ENCODE measurements at places on chromosomes 4 and X.

DNA sequence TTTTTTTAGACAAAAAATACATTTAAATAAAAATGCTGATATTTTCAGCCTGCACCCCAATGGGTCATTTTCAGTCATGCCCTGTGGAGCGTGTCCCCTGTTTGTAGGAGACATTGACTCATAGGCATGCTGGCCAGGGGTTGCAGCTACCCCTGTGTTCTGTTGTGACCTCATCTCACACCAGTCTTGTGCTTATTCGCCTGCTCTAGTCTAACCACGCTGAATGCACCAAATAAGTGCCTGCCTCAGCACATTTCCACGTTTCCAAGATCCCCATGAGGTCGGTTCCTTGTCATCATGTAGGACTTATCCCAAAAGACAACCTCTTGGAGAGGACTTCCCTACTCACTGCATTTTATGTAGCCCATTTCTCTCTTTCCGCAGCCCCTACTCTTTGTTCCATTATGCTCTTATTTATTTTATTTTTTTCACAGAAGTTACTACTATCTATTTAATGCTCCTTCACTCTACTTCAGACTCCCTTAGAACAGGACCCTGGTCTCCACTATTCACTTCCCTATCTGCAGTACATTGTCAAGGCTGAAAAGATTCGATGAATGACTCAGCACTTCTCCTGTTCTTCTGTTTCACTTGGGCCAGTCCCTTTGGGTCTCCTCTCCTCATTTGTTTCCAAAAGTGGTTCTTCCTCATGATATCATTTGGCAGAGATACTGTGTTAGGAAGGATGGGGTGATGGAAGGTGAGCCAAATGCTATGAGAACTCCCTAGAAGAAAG, 109.7 kb downstream of the MSL3 start:
- no peak for DNase-seq

DNA sequence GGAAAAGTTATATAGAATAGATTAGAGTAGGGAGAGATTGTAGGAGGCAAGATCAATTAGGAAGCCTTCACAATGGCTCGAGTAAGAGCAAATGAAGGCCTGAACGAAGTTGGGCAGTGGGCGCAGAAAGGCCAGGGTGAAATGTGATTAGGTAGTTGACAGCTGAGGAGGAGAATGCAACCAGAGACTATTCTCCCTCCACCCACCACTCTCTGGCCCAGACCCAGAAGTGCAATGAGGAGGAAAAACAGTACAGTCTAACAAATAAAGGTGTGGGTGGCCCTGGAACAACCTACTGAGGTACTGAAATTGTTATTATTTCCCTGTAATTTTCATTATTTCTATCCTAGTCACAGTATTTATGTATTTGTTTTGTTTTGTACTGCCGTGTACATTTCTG, 176.7 kb downstream of the SLC39A8 start:
- DNase-seq, result no peak

DNA sequence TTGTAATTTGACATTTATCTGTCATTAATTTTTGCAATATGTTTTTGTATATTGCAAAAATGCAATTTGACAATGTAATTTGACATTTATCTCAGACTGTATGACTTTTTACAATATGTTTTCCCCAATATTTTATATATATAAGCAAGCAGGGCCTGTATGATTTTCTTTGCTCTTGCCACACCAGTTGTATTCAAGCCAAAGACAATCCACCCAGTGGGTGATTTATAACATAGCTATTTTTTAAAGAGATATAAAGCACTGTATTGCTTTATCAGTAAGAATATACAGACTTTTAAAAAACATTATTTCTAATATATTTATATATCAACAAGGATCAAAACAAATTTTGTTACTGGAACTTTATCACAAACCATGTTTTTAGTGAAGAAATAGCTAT, 47.3 kb downstream of the SLIT2 start:
- no peak for DNase-seq

DNA sequence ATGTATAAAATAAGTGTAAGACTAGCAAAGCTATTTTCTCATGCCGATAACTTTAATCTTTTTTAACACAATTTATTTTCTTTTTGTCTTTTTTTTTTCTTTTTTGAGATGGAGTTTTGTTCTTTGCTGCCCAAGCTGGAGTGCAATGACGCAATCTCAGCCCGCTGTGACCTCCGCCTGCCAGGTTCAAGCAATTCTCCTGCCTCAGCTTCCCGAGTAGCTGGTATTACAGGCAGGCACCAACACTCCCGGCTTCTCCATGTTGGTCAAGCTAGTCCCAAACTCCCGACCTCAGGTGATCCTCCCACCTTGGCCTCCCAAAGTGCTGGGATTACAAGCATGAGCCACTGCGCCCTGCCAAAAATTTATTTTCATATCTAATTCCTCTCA, 164.2 kb upstream of the SLIT2 start:
- DNase-seq, result no peak

- DNase-seq, result no peak
Observed at GRCh38 chr4:163558539-163559044, 64.1 kb downstream of the TMA16 start.

- no peak for DNase-seq
Observed at GRCh38 chr4:89056292-89056952, 563 bp downstream of the FAM13A start.

DNA sequence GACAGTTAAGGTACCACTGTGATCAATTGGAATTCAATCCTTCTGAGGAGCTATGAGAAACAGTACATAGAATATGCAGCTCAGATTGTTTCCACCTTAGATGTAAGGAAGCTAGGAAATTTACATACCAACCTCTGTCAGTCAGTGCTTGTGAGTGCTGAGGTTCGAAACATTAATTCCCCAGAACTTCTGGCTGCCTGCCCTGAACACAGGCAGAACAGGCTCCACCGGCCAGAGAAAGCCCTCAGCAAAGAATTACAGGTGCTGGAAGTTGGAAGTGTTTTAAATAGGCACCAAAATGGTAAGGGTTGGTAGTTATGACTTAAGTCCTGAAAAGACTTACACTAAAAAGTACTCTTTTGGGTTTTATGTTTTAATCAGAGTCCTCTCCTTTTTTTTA, 651.8 kb downstream of the C4orf33 start:
- DNase-seq, result no peak

GRCh38 chr4:138935135-138935807, 80.3 kb upstream of the NOCT start:
- DNase-seq, result no peak

DNA sequence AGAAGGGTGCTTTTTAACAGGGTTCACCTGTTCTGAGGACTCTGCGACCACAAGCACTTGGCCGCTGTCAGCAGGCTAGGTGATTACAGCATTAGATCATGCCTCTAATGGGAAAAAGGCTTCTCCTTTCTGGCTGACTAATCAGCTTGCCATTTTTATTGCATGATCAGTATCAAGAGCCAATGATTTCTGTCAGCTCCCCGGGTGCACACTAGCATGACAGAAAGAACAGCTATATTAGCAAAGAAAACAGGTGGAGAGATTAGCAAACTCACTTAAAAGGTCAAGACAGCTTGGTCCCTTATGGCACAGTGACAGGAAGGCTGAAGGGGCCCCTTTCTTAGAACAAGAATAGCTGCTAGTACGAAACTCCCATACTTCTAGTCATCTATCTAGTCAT, 170.0 kb downstream of the SMIM20 start:
- DNase-seq, result no peak

- DNase-seq, result no peak
Observed at GRCh38 chr4:161003418-161004057, 1160.3 kb downstream of the FSTL5 start.

- DNase-seq, result peak; percentile 23
Observed at GRCh38 chrX:22135994-22136684, 104.0 kb downstream of the PHEX start.

DNA sequence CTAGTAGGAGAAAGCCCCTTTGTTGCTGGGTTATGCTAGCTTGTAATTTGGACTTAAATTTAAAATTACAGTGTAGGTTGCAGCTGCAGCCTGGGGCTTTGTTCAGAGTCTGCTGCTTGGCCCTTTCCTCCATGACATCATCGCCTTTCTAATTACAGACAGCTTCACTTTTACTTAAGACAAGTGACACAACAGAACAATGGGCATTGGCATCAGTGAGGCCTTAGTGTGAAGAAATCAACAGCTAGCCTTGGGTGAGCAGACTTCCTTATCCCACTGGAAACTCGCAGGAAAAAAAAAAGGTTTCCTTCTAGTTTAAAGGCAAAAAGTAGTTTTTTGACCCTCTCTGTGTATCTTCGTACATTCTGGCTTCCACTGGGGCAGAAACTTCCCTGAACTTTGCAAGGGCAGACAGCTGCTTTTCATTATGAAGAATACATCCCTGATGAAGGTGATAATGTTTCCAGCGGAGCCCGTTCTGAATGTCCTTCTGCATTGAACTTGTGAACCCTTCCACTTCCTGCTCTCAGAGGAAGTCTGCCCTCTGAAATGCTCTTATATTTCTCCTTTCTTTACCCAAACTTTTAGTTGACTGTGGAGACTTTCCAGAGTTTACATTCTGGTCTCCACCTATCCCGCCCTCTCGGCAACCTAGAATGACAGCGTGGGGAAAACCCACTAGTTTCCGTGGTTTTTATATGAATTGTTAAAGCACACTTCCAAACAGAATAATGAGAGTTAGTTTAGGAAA, 123.2 kb upstream of the FAM9C start:
- no peak for DNase-seq

DNA sequence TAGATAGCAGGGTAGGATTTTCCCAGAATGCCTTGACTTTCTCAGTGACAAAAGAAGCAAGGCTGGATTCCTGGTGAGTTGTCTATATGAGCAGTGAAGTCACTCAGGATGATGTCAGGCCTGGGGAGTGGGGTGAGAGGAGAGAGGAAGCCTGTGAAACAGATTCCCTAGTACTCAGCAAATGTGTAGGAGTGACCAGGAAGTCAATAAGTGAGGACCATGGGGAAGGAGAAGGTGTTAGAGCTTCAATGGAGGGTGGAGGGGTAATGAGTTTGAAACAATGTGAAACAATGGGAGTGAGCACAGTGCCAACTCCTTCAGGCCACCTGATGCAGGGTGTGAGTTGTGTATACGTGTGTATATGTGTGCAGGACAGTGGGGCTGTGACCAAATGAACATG, 2.4 kb upstream of the SLC9A6 start:
- no peak for DNase-seq

- no peak for DNase-seq
Observed at GRCh38 chrX:13050151-13050550, 5.7 kb upstream of the FAM9C start.

- peak; percentile 51 for DNase-seq
Observed at GRCh38 chr4:148795156-148795864, 353.1 kb upstream of the NR3C2 start.

DNA sequence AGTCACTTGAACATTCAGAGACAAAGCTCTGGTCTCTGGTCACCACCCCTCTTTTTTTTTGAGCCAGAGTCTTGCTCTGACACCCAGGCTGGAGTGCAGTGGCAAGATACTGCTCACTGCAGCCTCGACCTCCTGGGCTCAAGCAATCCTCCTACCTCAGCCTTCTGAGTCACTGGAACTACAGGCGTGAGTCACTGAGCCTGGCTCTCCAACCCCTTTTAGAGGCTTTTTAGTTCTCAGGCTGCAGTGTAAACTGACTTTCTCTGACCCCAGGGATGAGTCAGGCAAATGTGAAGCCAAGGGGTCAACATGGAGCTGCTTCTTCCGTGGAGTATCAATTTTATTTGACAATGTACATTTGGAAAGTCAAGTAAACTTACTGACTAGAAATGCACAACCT, 229.2 kb downstream of the PTTG2 start:
- no peak for DNase-seq

- no peak for DNase-seq
Observed at GRCh38 chrX:105117621-105118020, 102.9 kb downstream of the TEX13A start.

GRCh38 chr4:113053883-113054282, 4.4 kb downstream of the ANK2 start:
- DNase-seq, result no peak

GRCh38 chrX:30301208-30301607, 8.0 kb downstream of the NR0B1 start:
- DNase-seq, result no peak

DNA sequence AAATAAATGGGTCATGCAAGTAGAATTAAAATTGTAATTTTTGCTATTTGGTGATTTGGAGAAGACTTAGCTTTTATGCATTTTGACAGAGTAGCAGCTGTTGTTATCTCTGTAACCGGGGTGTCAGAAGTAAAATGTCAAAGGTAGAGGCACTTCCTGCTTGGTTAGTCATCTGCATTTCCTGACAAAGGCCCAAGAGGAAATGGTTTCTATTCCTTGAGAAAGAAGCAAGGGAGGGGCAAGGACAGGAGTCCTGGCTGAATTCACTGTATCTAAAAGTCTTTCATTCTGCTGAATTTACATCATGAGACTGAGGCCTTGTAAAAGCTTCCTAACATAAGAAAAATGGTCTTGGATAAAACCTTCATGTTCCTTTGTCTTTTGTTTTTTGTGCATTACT, 550.9 kb upstream of the BOD1L1 start:
- DNase-seq, result no peak

GRCh38 chr4:168028970-168029597, 63.3 kb upstream of the ANXA10 start:
- DNase-seq, result no peak

DNA sequence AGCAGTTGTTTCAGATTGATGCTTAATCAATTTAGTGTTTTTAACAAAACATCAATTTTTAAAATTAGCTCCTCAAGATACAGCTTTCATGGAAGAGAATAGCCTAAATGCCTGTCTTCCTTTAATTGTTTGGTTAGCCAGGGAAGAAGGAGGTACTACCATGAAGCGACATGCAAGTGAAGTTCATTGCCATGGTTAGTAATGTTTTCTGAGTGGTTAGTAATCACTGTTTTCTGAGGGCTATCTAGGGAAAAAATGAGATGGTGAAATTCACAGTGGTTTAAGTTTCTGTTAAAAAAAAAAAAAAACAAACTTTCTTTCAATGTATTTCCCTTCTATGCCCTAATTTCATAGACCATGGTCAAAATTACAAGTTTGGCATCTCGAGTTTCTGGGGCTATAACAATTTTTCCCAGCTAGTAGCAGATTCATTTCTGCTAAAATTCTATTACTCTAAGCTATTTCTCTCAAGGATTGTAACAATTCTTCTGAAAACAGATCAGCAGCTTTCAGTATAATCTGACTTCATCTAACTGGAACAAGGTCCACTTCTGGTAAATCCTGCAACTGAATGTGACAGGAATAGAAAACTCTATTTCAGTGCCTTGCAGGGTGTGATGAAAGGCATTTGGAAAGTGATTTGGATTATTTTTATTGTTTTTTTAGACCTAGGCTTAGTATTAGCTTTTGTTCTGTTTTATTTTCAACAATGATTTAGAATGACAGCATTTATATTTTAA, 157.0 kb downstream of the PCDH18 start:
- DNase-seq, result no peak

DNA sequence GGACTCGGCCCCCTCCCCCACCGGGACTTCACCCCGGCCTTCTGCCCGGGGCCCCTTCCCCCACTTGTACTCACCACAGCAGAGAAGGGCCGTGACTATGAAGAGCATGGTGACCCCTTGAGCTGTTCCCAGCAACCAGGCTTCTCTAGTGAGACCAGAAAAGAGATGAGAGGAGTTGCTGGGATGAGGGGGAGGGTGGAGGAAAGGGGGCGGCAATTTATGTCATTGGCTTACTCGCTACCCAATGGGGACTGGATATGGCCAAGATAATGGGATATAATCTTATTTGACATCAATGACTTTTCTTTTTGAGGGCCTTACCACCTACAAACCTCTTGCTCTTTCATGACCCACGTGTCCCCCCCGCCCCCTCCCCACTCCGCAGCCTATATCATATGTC, 9.9 kb downstream of the IGSF1 start:
- no peak for DNase-seq

All from testis (tissue), 5 donors.